ENCODE measurements at places on chromosomes 12 and 14.

DNA sequence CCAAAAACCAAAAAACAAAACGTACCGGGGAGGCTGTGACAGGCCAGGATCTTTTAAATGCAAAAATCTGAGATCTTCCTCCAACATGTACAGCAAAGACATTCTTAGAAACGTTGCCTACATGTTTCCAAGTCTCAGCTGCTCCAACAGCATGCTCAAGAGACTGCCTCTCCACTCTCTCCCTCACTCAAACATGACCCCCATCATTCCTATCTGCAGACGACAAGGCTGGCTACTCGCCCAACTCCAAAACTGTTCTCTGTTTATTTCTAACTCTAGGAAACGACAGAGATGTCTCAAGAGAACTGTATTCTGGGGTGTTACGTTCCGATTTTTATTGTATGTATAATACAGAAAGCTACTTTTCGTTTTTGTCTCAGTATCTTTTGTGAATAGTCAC lies 57.5 kb upstream of the TMCC3 start:
- no peak for DNase-seq

DNA sequence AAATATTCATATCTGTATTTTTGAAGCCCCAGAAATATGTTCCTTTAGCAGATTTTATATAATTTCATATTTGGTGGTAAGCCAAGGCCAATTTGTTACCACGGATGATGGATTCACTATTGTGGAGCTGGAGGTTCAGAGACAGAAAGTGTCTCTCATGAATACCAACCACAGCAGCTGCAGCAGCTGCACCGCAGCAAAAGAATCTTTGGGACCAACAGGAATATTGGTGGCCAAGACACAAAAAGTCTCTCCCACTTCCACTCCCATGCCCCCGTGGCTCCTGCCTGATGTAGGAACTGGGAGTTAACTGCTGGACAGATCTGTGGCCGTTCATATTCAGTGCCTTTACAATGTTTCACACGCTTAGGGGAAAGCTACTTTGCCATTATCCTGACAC lies 155.3 kb downstream of the ADAMTS20 start:
- no peak for DNase-seq

DNA sequence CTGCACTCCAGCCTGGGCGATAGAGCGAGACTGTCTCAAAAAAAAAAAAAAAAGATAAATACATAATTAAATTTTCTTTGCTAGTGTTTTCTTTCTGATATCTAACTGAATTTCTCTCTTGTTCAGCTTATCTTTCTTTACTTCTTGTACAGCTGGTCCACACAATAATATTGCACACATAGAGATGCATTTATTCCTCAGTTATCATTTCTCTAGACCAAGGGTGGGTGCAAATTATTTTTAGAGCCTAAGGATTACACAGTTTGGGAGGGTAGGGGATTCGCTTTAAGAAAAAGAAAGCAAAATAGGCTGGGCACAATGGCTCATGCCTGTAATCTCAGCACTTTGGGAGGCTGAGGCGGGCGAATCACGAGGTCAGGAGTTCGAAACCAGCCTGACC lies 17.9 kb downstream of the A2ML1 start:
- no peak for DNase-seq

DNA sequence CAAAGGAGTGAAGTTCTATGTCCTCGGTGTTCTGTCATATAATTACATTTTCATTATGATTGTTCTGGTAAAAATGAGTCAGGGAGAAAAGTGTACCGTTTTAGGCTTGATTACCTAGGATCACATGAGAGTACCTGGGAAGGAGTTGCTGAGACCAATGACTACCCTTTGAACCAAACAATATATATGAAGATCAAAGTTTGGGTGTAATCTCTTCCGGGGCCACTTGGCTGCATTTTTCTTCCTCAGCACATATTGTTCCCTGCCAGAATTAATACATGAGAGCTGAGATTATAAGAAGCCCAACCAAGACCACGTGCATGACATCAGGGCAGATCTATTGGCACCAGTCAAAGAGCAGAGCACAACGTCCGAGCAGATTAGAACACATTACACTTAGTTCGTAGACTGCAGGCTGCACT lies 41.1 kb upstream of the DHRS7 start:
- DNase-seq = no peak

DNA sequence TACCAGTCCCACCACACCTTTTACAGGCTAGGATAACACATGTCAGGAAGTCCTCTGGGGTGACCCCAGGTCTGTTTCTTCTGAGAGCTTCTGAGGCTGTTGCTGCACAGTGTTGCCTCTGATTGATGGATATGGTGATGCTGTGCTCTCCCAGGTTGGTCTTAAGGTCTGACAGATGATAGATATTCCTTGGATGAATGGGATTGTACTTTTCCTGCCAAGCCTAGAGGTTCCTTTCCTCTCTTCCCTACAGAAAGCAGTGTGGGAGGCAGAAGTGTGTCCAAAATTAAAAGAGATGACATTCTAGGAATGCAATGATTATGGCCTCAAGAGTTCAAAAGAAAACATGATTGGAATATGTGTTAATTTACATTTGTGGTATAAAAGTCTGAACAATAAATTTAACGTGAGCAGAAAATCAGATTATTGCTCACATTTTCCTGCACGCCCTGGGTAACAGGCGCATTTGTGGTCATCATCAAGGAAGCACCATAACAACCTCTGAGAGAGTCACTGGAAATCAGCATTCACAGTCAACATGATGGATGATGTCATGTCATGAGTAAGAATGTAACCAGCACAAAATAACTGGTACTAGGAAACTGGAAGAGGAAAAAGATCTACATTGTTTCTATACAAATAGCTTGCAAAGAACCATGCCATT lies 73.7 kb downstream of the BBS10 start:
- DNase-seq = no peak

DNA sequence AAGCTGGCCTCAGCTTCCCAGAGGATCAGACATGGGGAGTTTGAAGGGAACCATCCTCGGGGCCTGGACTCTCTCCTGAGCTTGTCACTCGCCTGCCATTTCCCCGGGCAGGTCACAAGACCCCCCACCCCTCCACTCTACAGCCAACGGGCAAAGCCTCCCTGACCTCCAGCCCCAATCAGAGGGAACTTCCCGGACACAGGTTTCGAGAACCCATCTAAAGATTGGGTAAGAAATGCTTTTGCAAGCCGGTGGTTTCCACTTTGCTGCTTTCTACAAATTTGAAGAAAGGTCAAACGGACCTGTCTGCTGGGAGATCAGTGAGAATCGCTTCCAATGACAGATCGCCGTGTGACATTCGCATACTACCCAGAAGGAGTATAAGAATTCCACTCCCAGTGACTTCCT lies 89.6 kb downstream of the SCARB1 start:
- DNase-seq = no peak

DNA sequence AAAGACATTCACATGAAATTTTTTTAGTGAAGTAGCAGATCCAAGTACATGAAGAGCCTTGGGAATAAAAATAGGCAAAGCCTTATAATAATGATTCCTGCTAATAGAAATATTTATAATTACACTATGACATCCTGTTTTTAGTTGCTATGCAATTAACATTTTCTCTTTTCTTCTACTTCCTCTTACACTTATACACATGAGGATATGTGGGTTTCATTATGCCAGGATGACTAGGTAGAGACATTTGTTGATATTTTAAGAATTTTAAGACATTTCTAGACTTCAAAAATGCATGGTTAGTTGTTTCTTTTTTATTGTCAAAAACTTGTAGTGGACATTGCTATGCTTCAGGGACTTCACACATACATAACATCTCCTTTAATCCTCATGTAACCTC lies 326.8 kb downstream of the SYT1 start:
- no peak for DNase-seq

GRCh38 chr14:71638523-71639196 lies 293.6 kb upstream of the RGS6 start:
- DNase-seq = no peak

DNA sequence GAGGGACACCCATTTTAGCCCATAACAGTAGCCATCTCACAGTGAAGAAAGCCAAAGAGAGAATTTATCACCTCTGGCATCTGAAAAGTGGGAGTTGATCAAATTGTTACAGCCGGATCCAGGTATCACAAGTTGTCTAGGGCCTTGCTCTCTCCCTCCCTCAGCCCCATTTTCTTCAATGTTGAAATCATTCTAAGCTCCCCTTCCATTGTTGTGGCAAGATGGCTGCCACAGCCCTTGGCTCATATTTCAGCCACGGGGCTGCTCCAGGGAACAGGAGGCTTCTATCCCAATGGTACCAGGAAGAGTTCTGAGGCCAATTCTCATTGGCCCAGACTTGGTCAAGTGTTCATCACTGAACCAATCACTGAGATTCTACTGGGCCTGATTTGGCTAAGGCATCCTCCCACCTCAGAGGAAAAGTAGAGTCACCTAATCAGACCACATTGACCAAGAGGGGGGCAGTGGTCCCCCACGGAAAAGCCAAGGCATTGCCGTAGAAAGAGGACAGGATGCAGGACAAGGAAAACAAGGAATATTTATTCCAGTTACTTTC lies 106.2 kb downstream of the GPATCH2L start:
- no peak for DNase-seq

DNA sequence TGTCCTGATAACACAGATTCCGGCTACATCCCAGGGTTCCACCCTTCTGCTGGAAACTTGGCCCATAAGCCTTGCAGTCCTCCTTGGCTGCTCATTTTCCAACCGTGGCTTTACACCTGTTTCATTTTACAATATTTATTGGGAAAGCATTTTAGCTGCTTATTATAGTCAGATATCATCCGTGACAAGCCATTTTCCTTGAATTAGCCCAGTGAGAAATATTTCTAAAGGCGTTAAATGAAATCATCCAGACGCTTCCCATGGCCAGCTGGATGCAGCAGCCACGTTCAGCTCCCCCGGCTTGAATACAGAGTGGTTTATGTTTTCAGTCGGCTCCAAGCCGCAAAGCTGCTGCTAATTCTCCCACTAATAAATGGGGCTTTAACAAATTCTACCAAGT lies 245.0 kb upstream of the PELI2 start:
- no peak for DNase-seq

GRCh38 chr12:62006076-62006732 lies 254.0 kb upstream of the USP15 start:
- DNase-seq = peak; percentile 2

- no peak for DNase-seq
These were observed 13.6 kb upstream of the OR4Q3 start for GRCh38 chr14:19729763-19730162.

- no peak for DNase-seq
These were observed 441 bp downstream of the PDE3A start for GRCh38 chr12:20368651-20369304.

DNA sequence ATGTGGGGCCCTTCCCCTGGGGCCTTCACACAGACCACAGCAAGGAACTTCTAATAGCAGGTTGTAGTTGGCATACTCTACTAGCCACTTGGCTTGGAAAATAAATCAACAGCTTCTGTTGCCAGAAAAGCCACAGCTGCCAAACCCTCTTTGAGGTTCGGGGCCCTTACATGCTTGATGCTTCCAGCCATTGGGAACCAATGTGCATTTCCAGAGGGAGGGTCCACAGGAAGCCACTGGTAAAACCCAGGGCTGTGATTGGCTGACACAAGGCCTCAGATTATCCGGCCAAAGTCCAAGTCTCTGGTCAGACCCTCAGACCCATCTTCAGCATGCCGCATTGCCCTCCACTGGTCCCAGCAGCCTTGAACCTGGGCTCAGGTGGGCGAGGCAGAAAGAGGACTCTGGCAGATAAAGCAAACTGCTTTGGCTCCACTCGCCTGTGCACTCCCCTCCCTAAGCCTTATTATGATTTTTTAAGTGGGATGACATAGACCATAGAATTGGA lies 214.4 kb downstream of the BCL11B start:
- no peak for DNase-seq

DNA sequence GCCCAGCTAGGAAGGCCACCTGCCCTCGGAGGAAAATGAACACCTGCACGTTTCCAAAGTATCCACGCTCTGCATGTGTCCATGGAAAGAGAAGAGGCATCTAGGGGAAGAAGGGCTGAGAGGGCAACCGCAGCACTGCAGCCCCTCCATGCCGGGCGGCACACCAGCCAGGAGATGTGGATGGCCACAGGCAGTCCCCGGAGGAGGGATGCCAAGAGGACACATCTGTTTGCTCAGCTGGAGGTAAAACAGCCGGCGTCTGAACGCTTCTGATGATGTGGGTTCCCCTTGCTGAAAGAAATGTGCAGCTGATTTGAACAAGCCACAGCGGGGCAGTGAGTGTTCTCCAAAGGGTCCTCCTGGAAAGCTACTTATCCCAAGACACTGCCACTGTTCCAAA lies 34.0 kb downstream of the CHGA start:
- DNase-seq = no peak

DNA sequence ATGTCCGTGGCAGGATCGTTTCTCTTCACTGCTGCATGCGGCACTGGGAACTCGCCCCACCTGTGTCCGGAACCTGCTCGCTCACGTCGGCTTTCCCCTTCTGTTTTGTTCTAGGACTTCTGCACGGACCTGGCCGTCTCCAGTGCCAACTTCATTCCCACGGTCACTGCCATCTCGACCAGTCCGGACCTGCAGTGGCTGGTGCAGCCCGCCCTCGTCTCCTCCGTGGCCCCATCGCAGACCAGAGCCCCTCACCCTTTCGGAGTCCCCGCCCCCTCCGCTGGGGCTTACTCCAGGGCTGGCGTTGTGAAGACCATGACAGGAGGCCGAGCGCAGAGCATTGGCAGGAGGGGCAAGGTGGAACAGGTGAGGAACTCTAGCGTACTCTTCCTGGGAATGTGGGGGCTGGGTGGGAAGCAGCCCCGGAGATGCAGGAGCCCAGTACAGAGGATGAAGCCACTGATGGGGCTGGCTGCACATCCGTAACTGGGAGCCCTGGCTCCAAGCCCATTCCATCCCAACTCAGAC lies 1.2 kb downstream of the FOS start:
- no peak for DNase-seq

- DNase-seq = peak; percentile 1
These were observed 172.2 kb upstream of the GZMB start for GRCh38 chr14:24806061-24806678.

DNA sequence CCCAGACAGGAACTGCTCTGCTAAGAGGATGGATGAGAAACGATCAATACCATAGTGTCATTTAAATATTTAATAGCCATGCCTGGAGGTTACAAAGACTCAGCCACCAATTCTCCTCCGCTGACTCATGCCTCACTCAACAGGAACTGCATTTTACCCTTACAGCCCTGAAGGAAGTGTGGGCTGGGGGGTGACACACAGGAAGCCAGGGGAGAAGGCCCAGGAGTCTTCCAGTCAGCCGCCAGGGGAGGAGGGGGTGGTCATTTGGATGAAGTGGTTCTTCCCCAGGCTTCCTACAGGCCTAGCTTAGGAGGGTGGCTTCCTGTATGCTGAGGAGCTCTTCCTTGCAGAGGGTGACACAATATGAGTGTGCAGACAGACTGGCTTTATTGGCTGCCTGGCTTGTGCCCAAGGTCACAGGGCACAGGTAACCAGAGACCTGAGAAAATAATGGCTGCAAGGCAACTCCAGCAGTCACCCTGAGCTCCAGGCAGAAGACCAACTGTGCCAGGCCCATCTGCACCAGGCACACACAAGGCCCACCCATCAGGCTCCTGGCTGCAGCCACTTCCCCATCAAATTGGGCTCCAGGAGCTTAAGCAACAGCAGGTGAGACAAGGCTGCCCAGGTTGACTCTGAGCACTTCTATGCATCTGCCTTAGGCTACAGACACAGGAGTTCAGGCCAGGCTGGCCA lies 30.6 kb upstream of the RPLP0 start:
- DNase-seq = peak; percentile 83

- no peak for DNase-seq
These were observed 123.9 kb upstream of the CCDC198 start for GRCh38 chr14:57617510-57617909.

- DNase-seq = no peak
These were observed 86.6 kb downstream of the FOXN3 start for GRCh38 chr14:89330236-89331002.

- peak; percentile 10 for DNase-seq
These were observed 164.8 kb downstream of the ZFP36L1 start for GRCh38 chr14:68627868-68628604.

- DNase-seq = no peak
These were observed 123.1 kb upstream of the FAR2 start for GRCh38 chr12:29025937-29026336.
